ENCODE measurements at places on chromosomes 3 and 15. TPM values are rescaled to one million over a fixed set of nuclear protein-coding genes. Genes with fewer than 3 reads are reported as not detected.
A peak's percentile ranks its signal among the peaks of the same experiment; 100 is the strongest.

GRCh38 chr15:40437752-40438687, 2.7 kb upstream of the BAHD1 start:
- DNase-seq = no peak

The GRM2 gene
- total RNA-seq = 0.21 TPM

The SFMBT1 gene
- total RNA-seq = 32.9 TPM

DNA sequence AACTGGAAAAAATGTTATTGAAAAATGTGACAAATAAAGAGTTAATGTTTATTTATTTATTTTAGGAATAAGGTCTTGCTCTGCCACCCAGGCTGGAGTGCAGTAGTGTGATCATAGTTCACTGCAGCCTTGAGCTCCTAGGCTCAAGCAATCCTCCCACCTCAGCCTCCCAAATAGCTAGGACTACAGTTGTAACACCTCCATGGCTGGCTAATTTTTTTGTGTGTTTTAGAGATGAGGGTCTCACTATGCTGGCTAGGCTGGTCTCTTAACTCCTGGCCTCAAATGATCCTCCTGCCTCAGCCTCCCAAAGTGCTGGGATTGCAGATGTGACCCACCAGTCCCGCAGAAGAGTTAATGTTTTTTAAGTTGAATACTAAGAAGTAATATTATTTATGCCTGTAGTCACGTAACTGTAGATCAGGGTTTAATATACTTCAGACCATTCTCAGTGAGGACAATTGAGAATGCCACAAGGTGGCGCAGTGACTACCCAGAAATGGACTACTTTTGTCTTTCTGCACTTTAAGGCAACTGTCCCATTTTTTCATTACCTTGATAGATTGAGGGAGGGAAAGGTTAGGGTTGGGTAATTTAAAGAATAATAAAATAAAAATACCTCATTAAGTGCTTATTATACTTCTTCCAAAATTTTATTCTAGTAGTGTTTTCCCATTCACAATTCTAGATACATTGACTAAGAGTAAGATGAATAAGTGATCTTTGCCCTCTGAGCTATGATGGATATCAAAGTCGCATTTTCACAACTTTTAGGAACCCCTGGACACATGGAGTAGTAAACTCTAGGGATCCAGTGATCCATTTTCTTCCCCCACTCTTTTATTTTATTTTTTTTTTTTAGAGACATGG, 6.0 kb downstream of the MUC13 start:
- DNase-seq = peak; percentile 79

DNA sequence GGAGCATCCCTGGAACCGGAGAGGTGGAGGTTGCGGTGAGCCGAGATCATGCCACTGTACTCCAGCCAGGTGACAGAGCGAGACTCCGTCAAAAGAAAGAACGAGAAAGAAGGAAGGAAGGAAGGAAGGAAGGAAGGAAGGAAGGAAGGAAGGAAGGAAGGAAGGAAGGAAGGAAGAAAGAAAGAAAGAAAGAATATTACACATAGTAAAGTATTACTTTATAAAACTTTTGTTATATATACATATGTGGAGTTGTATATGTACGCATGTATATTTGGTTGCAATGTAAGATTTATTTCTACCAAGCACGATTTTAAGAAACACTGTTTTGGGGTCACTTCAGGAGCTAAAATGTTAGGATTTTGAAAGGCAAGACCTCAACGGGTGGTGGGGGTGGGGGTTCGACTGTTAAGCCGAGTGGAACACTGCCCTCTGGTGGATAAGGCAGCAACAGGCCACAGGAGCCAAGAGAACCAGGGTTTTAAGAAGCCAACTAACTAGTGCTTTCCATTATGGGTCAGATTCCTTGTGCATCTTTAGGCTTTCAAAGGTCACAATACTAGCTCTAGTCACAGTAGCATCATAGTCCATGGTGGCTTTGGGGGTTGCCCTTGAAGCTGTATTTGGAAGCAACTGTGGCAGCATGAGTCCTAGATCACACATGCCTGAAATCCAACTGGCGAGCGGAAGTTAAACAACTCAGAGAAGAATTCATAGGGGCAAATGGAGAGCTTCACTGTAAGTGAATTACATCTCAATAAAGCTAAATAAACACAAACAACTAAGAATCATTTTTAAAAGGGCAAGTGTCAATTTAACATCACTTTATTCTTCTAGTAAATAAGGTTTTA, 22.5 kb downstream of the GLB1 start:
- DNase-seq = peak; percentile 74

DNA sequence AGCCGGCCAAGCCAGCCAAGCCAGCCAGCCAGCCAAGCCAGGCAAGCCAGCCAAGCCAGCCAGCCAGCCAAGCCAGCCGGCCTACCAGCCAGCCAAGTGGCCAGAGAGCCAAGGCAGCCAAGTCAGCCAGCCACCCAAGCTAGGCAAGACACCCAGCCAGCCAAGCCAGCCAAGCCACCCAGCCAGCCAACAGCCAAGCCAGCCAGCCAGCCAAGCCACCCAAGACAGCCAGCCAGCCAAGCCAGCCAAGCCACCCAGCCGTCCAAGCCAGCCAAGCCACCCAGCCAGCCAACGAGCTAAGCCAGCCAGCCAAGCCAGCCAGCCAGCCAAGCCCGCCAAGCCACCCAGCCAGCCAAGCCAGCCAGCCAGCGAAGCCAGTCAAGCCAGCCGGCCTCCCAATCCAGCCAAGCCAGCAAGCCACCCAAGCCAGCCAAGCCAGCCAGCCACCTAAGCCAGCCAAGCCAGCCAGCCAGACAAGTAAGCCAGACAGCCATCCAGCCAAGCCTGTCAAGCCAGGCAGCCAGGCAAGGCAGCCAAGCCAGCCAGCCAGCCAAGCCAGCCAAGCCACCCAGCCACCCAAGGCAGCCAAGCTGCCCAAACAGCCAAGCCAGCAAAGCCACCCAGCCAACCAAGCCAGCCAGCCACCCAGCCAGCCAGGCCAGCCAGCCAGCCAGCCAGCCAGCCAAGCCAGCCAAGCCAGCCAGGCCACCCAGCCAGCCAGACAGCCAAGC, 200.5 kb downstream of the GOLGA6L6 start:
- DNase-seq = peak; percentile 16

GRCh38 chr3:53650928-53651661, 156.7 kb downstream of the CACNA1D start:
- DNase-seq = peak; percentile 75
